HepG2 (cell line): ENCODE measurements at places on chromosomes 3 and 15. TPM values are rescaled to one million over a fixed set of nuclear protein-coding genes. Genes with fewer than 3 reads are reported as not detected.

DNA sequence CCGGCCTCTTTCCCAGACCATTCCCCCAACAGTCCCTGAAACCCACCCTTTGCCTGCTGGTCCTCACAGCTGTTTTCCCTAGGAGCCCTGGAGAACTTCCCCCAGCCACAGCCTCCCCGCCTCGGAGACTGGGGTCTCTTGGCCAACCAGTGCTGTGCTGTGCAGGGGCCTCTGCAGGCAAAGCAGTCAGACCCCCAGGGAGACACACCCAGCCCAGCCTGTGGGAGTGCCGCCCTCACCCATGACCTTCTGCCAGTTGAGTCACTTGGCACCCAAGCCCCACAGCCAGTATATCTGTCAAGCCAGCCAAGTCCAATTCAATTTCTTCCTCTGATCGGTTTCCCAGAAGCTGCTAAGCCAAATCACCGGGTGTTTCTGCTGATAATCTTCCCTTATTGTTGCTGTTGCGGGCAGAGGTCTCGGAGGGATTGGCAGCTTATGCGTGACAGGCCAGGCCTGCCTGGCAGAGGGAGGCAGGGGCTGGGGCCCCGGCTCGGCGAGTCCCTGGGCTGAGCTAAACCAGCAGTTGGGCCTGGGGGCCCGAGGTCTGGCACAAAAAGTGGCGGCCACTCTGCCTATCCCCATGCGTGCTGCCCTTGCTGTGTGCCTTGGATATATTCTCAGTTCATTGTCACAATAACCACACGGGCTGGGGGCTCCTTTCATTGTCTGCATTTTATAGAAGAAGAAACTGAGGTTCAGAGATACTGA lies 65.6 kb upstream of the SLC6A1 start:
- no peak for DNase-seq
- H3K27me3 ChIP-seq = no peaks in the 10 kb centered on the region; the same call in 1 of the 2 replicates
- no peak overlapping the region for H3K4me3 ChIP-seq
- no peak overlapping the region for H3K27ac ChIP-seq
- no peaks in the 10 kb centered on the region for H3K4me1 ChIP-seq
- no peaks in the 10 kb centered on the region; the same call in 1 of the 2 replicates for H3K36me3 ChIP-seq

Gene IFT57
- 5.5 and 5.8 TPM in 2 replicates for polyA plus RNA-seq

GRCh38 chr3:183438735-183439134 lies 10.3 kb upstream of the MCF2L2 start:
- H3K36me3 ChIP-seq = no peaks in the 10 kb centered on the region
- H3K4me1 ChIP-seq = peaks cover 8% of the 10 kb centered on the region
- no peaks in the 10 kb centered on the region; the same call in 1 of the 2 replicates for H3K27me3 ChIP-seq

- DNase-seq = no peak
- H3K36me3 ChIP-seq = no peaks in the 10 kb centered on the region
- no peaks in the 10 kb centered on the region for H3K27me3 ChIP-seq
- no peak overlapping the region for H3K27ac ChIP-seq
These were observed 251.8 kb downstream of the MAGI1 start for GRCh38 chr3:65786890-65787289.

DNA sequence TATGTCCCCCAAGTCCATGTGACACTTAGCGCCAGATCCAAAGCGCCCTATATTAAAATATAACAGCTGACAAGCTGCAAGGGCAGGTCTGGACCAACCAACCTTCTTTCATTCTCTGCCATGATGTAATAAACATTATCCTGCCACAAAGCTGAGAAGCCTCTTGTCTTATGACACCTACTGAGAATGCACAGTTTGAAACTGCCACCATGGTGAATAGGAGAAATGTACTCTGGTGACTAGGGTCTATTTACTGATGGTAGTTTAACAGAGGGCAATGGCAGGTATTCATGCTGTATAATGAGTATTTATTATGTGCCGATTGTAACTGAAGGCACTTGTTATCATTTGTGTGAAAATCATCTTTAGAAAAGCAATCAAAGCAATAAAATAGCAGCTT lies 634.0 kb downstream of the OTOL1 start:
- H3K27ac ChIP-seq = no peak overlapping the region
- no peaks in the 10 kb centered on the region for H3K27me3 ChIP-seq
- H3K4me3 ChIP-seq = no peak overlapping the region
- DNase-seq = no peak

DNA sequence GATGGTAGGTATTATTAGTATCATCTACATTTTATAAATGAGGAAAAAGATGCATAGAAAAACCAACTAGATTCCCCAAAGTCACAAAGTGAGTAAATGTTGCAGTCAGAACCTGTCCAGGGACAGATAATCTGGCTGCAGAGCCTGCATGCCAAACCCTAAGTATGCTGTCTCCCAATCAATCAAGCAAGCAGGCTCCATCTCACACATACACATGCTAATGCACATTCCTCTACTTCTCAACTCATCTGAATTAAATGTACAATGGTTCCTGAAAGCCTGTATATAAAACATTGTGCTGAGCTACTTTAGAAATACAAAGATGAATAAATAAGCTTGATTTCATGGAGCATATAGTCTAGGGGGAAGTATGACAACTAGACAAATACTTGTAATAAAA lies 101.0 kb downstream of the CBLB start:
- no peak overlapping the region for H3K27ac ChIP-seq
- DNase-seq = no peak
- 0 out of 3 replicates have a peak, but pooled peaks cover 4% of the 10 kb centered on the region for H3K36me3 ChIP-seq
- H3K4me1 ChIP-seq = no peaks in the 10 kb centered on the region
- H3K27me3 ChIP-seq = no peaks in the 10 kb centered on the region
